ENCODE measurements at places on chromosomes 5 and 9.

DNA sequence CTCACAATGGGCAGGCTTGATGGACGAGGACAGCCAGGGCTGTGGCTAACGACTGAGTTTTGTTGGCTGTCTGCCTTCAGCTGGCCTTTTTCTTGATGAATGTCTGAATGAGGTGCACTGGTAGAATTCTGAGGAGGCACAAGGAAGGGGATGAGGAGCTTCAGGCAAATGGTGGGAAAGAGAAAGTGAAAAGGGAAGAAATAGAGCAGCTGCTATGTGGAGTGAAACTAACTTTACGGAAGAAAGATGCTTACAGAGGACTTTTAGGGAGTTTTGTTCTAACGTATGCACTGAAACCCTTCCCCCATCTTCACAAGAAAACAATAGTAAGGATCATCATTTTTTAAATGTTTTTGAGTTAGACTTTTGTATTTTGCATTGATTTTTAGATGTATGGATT, 45.3 kb downstream of the OR2K2 start:
- no peak for DNase-seq

DNA sequence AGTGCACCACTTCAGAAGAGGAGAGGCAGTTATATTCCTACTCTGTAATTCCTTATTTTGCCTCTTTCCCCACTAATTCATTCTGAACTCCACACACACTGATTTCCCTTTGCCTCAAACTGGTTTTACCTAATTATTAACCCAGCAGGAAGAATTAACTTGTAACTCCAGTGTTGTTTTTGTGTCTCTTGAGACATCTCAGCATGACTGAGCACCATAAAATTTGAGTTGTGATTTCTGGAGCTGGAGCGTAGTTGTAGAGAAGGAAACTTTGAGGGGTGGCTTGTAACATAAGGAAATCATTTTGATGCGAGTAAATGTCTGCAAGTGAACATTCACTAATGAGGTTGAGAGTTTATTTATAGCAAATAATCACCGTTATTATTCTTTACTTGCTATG, 265.2 kb downstream of the TMEM38B start:
- DNase-seq: no peak

- DNase-seq: no peak
These were observed 45.4 kb downstream of the ABCA1 start for GRCh38 chr9:104882566-104882965.

- DNase-seq: no peak
These were observed 253.6 kb upstream of the VLDLR start for GRCh38 chr9:2367970-2368369.

GRCh38 chr9:135976944-135977343, 15.8 kb upstream of the UBAC1 start:
- DNase-seq: no peak

DNA sequence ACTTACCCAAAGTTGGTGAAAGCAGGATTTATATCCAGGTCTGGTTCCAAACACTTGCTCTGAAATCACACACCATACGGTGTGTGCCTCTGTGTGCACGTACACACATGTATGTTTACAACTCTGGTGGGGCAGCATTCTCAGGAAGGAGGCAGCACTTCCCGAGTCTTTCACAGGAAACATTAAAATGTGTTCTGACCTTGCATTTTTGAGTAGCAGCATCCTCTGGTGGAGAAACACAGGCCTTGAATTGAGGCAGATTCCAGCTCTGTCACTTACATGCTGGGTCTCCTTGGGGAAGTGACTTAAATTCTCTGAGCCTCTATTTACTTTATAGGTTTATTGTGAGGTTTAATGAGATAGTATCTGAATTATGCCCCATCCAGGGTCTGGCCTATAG, 126.4 kb downstream of the RGS3 start:
- DNase-seq: no peak

GRCh38 chr9:134046894-134047681, 20.7 kb downstream of the BRD3 start:
- no peak for DNase-seq

- no peak for DNase-seq
These were observed 21.2 kb downstream of the POU4F3 start for GRCh38 chr5:146359836-146360235.

DNA sequence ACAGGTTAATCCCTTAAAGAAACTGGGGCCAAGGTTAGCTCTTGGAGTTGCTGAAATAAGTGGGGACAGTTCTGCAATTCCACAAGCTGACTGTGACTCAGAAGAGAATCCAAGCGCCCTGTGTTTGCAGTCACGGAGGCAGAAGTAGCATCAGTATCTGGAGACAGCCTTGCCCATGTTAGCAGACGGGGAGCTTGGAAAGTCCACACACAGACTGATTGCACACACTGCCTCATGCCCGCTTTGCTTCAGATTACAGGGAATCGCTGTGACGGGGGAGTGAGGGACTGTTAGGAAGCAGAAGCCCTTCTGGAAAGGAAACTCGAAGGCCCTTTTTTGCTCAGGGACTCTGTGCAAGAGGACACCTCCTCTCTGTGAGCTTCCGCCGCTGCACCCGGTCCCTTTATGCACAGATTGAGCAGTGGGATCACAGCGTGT, 30.9 kb upstream of the PPP1R26 start:
- no peak for DNase-seq

- no peak for DNase-seq
These were observed 253.5 kb upstream of the ATP10B start for GRCh38 chr5:161105525-161105924.

DNA sequence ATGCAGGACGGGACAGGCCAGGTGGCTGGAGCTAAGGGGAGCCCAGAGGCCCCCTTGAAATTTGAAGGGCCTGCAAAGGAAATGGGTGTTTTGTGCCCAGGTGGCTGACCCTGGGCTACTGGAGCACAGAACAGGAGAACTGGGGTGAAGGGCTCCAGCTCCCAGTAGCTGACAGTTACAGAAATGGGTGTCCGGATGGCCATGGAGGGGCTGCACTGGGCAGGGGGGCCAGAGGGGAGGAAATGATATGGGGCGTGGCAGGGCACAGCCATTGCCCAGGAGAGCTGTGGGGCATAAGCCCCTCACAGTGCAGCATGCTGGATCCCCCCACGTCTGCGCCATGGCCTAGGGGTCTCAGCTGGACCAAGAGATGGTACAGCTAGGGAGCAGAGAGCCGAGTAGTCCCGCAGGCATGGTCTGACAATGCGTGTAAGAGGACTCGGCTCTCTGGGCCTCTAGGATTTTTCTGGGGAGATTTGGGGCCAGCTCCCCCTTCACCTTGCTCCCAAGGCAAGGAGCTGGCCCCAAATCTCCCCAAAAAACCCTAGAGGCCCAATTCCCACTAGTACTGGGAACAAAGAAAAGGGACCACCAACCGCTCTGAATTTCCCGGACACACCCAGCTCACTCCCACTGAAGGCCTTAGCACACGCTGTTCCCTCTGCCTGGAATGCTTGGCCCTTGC, 7.9 kb upstream of the CARD19 start:
- DNase-seq: peak; percentile 57

DNA sequence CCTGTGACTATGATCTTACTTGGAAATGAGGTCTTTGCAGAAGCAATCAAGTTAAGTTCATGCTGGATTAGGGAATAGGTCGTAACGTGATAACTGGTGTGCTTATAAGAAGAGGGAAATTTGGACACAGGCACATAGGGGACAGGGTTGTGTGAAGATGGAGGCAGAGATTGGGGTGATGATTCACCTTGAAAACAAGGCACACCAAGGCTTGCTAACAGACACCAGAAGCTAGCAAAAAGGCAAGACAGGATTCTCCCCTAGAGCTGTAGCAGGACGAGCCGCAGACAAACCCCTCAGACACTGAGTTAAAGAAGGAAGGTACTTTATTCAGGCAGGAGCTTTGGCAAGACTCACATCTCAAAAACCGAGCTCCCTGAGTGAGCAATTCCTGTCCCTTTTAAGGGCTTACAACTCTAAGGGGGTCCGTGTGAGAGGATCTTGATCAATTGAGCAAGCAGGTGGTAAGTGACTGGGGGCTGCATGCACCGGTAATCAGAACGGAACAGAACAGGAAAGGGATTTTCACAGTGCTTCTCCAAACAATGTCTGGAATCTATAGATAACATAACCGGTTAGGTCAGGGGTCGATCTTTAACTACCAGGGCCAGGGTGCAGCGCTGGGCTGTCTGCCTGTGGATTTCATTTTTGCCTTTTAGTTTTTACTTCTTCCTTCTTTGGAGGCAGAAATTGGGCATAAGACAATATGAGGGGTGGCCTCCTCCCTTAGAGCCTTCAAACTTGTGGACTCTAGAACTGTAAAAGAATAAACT, 57.5 kb upstream of the S1PR3 start:
- no peak for DNase-seq

- no peak for DNase-seq
These were observed 504.5 kb upstream of the ITGA1 start for GRCh38 chr5:52283221-52283620.

- no peak for DNase-seq
These were observed 177.9 kb downstream of the XRCC4 start for GRCh38 chr5:83255268-83255667.

DNA sequence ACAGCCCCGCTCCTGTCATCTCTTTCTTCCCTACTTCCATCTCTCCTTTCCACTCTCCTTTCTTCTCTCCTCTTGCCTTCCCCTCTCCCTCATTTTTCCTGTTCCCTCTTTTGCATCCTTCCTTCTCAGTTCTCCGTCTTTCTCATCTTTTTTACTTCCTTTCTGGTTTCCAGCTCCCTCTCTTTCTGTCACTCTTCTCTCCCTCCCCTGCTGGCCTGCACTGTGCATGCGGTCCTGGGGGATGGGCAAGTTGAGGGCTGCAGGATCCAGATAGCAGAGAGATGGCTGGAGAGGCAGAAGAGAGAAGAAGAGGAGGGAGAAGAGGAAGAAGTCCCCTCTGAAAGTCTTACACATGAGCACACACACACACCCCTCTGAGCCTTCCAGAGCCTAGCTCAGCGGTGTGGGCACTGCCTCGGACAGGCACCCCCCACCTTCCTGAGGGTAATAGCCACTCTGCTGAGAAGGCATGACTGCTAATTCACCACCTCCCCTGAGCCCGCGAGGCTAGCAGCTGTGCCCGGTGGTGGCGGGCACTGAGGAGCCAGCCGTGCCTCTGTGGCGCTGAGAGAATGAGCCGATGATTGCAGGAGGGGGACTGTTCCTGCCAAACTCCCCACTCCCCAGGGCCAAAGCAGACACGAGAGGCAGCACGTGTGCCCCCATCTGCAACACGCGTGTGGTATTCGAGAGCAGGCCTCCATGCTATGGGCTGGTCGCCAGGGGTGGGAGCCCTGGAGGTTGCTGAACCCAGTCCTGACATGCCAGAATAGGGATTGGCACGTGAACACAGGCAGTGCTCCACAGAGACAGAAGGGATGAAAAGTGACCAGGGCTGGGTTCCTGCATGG, 3.7 kb upstream of the CAMK2A start:
- DNase-seq: no peak

GRCh38 chr9:113588242-113588810, 124.8 kb downstream of the RGS3 start:
- no peak for DNase-seq

GRCh38 chr5:61463596-61463995, 131.5 kb downstream of the ZSWIM6 start:
- no peak for DNase-seq

DNA sequence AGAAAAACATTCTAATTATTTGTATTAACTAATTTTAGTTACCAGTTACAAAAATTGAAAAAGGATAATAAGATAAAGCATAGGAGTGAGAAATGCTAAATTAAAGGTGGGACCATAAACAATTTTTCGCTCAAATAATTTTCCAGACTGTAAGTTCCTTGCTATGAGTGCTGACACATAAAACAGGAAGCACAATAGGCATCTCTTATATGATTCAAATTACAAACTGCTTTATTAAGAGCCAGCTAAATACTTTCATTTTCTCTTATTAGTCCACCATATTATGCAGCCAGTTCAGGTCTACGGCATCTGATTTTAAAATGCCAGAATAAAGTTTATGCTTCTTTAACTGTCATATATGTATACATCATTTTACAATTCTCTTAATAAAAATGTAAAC, 4.4 kb downstream of the RC3H2 start:
- DNase-seq: no peak

GRCh38 chr5:14256756-14257393, 113.7 kb downstream of the TRIO start:
- DNase-seq: no peak

GRCh38 chr9:100213730-100214477, 114.9 kb downstream of the INVS start:
- no peak for DNase-seq

DNA sequence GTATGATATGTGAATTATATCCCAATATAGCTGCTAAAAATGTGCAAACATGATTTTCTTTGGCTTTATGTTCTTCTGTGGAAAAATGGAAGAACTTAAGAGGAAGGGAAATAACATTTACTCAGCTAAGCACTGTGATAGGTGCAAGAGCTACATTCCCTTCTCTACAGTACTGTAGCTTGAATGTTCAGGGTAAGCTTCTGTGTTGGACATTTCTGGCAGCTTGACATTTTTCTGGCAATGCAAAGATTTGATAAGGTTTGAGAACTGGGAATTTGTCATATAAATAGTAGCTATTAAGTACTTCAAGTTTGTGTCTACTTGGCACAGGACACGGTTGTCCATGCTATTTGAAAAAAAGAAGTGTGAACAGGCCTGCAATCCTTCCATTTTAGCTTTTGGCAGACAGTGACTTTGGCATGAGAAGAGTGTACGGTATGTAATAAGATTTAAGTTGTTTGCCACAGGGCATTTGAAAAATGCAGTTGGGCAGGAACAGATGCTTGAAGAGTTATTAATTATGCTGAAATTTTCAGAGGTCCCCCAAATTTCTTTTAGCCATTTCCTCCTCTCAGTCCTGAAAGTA, 77.6 kb downstream of the KIF4B start:
- DNase-seq: no peak

DNA sequence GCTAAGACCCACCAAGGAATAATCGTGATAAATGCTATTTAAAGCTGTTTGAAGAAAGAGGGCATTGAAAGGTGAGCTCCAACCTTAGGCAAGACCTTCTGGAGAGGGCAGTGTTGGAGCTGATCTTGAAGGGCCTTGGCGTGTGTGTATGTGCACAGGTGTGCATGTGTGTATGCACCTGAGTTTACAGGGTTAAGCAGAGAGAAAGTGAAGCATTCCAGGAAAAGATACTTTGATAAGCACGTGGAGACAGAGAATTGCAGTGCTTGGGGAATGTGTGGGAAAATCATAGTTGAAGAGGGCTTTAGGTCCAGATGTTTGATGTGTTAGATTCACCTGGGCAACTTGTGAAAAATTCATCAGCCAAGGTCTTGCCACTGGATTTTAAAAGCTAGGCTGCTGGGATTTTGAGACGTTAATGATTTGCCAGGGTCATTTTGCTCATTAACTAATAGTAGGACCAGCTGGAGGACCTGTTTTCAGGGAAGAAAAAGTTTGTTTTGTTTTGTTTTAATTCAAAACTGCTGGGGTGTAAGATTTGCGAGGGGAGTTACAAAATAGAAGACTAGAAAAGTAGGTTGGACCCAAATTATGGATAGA, 78.3 kb upstream of the ANKRD55 start:
- no peak for DNase-seq
